Activated naive CD4-positive, alpha-beta T cell treated with anti-CD3 and anti-CD28 coated beads, Interleukin-2, amount 50 U/mL, for 16 hours (primary cell): ENCODE measurements at places on chromosomes 12 and 14.

DNA sequence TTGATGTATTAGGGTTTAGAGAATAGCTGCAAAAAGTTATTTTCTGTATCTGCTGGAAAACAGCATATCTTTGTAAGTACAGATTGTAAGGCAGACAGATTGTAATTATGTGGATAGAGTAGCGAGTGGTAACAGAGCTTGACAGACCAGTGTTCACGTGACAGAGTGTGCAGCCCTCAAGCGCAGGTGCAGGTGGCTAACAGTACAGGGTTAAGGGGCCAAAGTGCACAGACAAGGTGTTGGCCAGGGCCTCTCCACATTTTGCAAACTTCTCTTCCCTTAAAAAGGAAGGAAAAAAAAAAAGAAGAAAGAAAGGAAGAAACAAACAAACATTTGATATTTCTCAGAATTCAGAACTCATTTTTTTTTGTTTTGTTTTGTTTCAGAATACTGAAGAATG is 25.2 kb upstream of the KLHL42 start:
- no peak for DNase-seq

DNA sequence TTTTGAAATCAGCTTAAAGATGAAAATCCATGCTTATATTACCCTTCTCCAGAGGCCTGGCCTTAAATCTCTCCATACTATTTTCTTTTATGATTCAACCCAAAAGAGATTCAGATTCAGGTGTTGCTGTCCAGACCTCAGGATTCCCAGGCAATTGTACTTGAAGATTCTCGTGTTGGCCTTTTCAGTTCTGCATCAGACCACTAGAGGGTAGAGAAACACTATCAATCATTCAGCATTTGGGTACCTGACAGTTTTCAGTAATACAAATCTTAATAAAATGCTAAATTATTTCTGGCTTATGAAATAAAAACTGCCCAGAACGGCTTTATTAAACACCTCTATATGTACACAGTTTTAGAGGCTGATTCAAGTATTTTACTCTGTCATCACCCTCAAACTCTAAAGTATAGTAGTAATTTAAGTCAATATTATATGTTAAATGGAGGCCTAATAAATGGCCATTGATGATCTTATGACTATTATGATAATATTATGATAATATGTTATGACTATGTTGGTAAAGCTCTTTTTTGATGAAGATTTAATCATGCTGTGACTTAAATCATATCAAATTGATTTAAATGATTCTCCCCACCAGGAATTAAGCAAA is 301.1 kb downstream of the DUSP6 start:
- DNase-seq: no peak

GRCh38 chr12:41944216-41944615 is 200.5 kb downstream of the GXYLT1 start:
- DNase-seq: no peak

GRCh38 chr12:65364046-65364445 is 85.6 kb downstream of the MSRB3 start:
- no peak for DNase-seq

DNA sequence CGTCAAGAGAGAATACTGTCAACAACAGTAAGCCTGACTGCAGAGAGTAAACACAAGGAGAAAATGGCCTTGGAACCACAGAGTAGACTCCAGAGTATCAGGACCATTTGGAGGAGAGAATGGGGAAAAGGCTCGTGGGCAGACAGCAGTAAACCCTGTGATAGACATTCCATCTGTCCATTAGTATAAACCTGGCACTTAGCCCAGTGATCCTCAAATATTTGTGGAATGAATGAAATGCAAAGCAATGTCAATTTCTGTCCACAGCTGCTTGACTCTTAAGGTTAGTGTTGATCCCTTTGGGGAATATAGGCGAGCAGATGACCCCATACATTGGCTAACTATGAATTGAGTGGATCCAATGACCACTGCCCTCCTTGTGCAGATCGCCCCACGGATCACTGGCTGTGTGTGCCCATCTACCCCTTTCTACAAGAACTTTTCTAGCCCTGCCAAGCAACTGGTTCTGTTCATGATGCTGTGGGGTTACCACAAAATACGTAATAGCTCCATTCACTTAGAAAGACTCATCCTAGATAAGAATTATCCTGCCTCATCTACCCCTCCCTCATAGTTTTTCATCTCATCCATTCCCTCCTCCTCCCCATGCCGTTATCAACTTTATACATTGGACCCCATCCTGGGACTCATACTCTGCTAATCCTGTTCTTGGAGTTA is 846.8 kb downstream of the NRXN3 start:
- no peak for DNase-seq

DNA sequence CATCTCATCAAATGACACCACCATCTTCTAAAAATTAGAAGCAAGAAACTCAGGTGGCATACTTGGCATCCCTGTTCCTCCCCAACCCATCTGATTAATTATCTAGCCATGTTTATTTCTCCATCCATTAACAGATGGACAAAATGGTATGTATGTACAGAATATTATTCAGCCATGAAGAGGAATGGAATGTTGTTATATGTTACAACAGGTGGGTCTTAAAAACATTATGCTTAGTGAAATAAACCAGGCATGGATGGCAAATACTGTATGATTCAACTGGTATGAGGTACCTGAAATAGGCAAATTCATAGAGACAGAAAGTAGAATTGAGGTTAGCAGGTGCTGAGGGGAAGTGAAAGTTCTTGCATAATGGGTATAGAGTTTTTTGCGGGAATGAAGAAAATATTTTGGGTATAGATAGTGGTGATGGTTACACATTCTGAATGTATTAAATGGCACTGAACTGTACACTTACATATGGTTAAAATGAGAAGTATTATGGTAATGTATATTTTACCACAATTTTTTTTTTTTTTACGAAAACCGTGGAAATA is 17.5 kb downstream of the YY1 start:
- DNase-seq: no peak

DNA sequence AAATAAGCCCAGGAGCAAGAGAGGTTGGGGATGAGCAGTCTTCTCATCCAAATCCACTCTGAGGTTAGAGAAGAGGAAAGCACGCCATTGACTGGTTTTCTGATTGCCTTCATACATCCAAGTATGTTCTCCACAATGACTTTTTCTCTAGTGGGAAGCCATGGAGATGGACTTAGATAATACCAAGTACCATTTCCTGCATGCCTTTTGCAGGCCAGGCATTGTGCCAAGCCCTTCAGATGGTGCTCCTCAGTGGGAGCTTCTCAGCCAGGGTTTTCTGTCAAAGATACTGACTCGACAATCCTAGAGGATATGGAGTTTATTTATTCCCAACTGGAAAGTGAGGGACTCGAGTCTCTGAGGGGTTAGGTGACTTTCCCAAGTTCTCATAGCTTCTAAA is 218.0 kb downstream of the ZFP36L1 start:
- no peak for DNase-seq

DNA sequence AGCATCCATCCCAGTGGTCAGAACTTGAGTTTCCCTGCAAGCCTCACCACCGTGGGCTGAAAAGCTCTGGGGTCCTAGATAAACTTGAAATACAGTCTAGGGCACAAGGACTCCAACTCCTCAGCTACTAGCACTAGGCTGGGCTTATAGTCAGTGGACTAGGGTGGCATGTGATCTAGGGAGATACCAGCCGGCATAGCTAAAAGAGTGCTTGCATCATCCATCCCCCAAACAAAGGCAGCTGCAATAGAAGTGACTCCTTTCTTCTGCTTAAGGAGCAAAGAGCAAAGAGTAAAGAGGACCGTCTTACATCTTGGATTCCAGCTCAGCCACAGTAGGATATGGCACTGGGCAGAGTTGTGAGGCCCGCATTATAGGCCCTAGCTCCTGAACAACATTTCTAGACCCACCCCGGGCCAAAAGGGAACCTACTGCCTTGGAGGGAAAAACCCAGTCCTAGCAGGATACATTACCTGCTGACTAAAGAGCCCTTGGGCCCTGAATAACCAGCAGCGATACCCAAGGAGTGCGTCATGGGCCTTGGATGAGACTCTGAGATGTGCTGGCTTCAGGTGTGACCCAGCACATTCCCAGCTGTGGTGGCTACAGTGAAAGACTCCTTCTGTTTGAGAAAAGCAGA is 17.9 kb upstream of the SOS2 start:
- no peak for DNase-seq

DNA sequence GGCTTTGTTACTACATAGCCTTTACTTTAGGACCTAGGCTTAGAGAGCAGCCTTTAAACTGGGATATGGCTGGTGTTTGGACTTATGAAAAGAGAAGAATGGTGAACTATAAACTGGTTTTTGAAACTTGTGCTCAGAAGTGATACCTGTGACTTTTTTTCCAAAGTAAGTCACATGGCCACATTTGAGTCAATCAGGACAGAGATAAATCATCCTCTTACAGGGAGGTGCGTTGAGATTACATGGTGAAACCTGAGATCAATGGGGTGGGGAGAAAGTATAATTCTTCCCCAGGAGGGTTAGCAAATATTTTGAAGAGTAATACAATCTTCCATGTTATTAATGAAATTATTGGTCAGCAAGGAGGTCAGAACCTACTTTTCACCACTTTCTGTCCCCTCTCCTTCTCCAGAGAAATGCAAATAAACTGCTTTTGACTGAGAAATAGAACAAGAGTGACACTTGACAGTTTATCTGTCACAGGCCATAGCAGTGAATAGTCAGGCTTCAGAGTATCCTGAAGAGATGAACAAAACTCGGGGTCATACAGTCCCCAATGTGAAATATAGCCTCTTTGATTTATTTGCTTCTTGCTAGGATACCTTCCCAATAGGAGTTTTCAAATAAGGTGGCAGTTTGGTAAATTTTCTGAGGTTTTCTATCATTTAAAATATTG is 11.1 kb upstream of the ZNF641 start:
- DNase-seq: no peak

GRCh38 chr12:47762850-47763465 is 4.3 kb upstream of the RAPGEF3 start:
- no peak for DNase-seq

DNA sequence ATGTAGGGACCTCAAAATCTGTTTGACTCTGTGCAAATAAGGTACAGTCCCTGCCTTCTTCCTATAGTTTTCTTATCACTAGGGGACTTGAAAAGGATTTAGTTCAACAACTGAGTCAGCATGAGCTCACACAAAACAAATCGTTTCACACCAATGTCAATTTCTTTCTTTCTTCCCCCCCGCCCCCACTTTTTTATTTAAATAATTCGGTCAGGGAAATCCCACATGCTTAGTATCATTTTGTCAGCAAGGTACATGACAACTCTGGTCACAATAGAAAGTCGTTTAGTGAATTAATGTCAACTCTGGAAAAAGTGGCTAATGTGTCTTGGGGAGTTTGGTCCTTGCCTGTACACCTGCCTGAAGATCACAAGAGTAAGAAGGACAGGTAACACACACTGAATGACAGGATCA is 232.2 kb upstream of the PLEKHG7 start:
- peak; percentile 36 for DNase-seq

- no peak for DNase-seq
Measured at GRCh38 chr12:126667339-126667738, 1599.6 kb upstream of the TMEM132C start.

GRCh38 chr12:11763760-11764520 is 114.5 kb downstream of the ETV6 start:
- no peak for DNase-seq

- DNase-seq: no peak
Measured at GRCh38 chr14:68970736-68971135, 8.4 kb downstream of the ACTN1 start.

- DNase-seq: no peak
Measured at GRCh38 chr14:99874306-99874705, 81.1 kb downstream of the EML1 start.

DNA sequence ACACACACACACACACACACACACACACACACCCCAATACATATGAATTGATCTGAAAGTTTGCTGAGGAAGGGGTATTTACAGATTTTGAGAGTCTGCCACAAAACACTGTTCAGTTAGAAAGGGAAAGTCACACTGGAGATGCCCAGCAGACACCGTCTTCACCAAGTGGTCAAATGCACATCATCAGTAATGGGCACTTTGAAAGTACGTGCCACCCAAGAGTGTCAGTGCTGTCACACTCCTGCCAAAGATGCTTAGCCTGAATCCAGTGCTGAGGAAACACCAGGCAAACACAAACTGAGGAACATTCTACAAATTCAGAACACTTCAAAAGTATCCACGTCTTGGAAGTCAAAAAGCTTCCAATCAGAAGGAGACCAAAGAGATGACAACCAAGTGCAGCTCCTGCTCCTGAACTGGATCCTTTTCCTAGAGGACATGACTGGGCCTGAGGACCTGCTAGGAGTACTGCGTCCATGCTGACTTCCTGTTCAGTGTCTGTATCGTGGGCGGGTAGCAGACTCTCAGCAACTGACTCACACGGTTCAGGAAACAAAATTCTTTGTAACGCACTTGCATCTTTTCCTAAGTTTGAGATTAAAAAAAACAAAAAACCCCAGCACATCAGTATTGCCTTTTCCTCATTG is 18.6 kb downstream of the PSMC1 start:
- no peak for DNase-seq

- DNase-seq: no peak
Measured at GRCh38 chr12:80411787-80412186, 32.2 kb upstream of the PTPRQ start.

DNA sequence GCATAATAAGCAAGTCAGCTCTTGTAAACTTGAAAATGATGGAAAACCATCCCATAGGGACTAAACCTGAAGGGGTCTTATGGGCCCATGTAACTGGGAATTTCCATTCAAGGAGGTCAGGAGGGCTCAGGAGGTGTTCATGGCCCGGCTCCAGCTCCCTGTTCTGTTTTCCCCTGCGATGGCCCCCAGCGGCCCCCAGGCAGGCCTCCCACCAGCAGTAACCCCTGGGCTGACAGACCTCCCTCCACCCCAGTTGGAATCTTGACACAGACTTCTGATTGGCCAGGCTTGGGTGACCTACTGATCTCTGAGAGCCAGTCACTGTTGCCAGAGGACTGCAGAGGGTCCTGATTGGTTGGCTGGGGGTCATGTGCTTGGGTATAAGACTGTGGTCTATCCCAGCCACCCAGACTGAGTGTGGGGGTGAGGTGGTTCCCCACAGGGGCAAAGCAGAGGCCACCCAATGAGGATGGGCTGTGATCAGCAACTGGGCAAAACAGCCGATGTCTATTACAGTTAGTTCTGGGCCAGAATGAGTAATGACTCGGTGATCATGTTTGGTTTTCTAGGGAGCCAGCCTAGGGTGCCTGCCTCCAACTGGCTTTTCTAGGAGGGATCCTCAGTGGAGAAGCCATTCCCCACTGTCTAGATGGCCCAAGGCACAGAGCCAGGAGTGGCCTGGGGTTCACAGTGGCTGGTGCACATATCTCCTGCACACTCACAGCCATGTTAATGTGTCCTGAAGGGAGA is 27.0 kb downstream of the RHOF start:
- no peak for DNase-seq

DNA sequence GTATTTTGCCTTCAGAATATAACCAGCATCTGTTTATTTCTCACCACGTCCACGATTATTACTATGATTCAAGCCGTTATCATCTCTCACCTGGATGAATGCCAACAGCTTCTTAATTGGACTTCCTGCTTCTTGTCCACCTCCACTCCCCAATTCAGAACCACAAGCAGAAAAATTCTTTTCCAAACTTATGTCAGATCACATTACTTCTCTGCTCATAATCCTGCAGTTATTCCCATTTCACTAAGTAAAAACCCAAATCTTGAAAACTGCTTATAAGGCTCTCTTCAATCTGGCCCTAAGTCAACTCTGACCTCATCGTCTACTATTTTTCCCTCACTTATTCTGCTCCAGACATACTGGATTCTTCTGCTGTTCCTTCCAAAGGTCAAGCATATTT is 2.0 kb downstream of the CRY1 start:
- DNase-seq: no peak
